C1 segment of cervical spinal cord (tissue), 14 donors: ENCODE measurements at places on chromosomes 11 and 22.

DNA sequence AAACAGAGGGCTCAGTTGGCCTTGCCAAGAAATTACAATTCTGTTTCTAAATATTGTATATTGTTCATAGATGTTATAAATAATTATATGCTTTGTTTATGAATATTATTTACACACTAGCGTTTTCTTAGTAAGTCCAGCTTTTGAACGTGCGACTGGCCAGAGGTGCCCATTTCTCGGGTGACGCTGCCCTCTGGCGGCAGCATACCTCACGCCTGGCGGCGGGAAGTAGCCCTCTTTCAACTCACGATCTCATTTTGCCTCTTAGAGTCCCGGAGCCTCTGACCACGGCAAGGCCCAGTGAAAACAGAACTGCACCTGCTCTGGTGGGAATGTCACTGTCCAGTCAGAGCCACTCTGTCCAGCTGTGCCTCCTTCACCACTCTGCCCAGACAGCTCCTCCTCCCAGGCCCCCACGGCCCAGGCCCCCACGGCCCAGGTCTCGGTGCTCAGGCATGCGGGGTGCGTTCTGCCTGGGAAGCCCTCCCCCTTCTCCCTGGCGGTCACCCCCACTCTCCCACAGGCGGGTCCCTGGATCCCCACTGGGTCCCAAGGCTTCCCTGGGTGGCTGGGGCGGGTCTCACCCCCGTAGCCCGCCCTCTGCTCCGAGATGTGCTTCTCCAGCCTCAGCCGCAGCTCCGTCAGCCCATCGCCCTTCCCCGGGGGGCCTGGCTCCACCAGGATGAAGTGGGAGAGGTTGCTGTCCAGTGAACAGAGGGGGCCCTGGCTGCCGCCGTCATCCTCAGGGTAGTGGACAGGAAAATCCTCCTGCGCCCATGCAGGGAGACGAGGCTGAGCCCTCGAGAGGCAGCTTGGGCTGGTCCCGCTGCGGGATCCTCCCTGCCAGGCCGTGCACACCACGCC, 19.3 kb downstream of the TSSC4 start:
- DNase-seq, result peak; percentile 25

DNA sequence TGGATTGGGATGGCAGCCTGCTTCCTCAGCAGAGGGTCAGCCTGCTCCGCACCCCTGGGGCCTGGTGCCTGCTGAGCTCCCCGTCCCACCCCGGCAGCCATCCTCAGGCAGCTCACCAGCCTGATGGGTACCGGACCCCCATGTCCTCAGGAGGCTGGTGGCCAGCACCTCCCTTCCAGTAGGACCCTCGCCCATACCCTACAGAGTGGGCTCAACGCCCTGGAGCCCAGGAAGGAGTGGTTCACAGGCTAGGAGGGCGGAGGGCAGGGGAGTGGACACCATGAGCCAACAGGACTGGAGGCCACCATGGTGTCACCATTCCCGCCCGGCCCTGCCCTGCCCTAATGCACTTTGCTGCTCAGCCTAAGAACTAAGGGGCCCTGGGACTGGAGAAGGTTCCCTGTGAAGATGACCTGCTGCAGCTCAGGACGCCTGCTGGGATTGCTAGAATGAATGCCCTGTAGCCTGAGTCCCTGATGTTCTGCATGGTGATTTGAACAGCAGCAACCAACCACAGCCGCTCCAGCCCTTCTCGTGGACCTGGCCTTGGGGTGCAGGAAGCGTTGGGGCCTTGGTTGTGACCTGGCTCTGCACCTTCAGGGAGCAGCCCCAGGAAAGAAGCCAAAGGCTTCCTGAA, 1080.8 kb downstream of the BRD1 start:
- no peak for DNase-seq

DNA sequence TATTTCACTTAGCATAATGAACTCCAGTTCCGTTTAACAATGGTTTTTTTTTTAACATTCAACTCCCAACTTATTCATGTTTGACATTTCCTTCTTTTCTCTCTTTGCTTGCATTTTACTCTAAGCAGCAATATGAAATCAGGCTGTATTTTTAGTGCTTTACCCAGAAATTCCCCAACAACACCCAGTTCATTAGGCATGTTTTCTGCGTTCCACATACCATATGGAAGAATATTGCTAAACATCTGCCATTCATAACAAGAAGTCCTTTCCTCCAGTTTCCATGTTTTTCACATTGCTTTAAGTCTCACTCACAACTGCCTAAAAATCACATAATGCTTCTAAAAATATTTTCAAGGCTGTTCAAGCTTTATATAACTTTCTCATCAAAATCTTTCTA, 45.8 kb downstream of the PLAAT5 start:
- DNase-seq, result no peak

DNA sequence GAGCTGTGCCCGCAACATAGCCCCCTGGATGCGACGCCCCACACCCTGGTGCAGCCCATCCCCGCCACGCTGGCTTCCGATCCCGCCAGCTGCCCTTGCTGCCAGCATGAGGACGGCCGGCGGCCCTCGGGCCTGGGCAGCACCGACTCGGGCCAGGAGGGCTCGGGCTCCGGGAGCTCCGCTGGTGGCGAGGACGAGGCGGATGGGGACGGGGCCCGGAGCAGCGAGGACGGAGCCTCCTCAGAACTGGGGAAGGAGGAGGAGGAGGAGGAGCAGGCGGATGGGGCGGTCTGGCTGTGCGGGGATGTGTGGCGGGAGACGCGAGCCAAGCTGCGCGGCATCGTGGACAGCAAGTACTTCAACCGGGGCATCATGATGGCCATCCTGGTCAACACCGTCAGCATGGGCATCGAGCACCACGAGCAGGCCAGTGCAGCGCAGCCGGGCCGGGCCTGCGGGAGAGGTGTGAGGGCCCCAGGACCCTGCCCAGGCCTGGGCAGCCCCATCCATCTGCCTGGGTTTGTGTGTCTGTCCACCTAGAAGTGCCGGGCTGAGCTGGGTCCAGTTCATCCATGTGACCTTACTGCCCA, 79.0 kb downstream of the CACNA1I start:
- DNase-seq, result no peak

DNA sequence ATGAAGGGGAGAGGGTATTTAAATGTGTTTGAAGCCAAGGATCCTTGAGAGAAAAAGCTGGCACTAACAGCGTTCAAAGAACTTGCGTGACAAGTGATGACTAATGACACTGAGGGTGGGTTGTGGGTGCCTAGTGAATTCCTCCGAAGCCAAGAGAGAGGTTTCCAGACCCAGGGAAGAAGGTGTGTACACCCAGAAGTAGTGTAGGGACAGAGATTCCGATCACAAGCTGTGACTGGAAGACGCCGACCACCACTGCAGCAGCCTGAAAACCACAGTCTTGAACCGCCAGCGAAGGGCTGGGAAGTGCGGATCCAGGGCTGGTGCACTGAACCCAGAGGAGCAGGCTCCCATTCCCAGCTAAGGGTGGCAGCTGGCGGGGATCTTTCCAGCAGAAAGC, 9.5 kb downstream of the PPARA start:
- DNase-seq, result no peak

GRCh38 chr11:6357222-6357621, 33.1 kb upstream of the SMPD1 start:
- no peak for DNase-seq

GRCh38 chr22:36510966-36511881, 4.4 kb upstream of the FOXRED2 start:
- no peak for DNase-seq

GRCh38 chr11:27373856-27374602, 11.0 kb upstream of the CCDC34 start:
- no peak for DNase-seq
